ENCODE measurements at places on chromosomes 13 and 19.

DNA sequence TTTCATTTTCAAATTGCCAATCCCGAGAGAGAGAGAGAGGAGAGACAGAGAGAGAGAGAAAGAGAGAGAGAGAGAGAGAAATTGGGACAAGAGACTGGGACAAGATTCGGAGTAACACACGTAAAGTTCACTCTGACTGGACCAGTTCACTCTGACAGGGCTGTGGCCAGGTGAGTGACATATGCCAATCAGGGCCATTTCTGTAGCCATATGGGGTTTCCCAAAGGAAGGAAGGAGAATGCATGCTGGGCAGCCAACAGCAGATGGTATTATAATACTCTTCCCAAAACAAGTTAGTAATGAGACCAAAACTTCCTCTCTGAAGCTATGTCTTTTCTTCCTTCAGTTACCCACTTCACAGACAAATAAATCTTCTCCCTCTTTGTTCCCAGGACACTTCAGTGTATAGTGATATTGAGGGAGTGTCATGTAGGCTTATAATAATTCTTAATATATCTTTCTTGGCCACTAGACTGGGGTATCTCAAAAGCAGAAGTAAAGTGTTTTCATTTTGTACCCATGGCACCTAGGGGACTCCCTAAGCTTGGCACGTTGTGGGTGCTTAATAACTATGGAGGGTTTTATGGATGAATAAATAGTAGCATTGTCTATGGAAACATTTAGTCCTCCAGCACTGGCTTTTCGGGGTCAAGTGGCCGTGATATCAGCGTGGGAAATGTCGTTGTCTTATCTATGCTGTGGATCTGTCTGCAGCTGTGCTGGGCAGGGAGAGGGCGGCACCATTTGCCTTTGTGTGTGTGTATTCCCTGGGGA, 51.6 kb downstream of the SERP2 start:
- DNase-seq, result peak; percentile 20

DNA sequence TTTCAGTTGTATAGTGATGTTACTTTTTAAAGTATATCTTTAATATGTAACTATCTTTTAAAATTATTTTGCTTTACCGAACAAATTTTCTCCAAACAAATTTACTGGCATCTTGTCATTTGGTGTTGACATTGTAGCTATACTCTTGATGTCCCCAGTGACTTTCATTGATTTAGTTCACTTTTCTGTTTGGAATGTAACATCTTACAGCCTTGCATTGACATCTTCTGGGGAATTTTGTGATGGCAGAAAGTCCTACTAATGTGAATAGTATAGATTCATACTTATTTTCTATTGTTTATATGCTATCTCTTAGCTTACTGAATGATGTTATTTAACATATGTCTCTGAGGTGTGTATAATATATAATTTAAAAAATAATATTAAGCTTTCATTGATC, 800.9 kb upstream of the ATXN8OS start:
- DNase-seq, result no peak

DNA sequence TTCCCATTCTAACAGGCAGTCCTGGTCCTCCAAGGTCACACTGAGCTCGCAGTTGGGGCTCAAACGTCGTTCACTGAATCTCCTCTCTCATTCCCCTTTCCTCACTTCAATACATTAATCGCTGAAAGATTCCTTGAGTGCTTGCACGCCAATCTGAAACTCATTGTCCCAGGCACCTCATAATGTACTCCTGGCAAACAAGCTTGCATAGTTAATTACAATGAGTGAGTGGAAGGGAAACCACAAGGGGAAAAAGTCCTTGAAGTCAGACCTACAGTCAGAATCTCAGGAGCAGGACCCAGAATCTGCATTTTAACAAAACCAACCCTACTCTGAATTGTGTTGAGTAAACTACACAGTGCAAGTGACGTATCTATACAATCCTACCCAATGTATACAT, 86.9 kb downstream of the CRYL1 start:
- no peak for DNase-seq

- DNase-seq, result no peak
Observed at GRCh38 chr19:15641901-15642491, 1.3 kb downstream of the CYP4F3 start.

- DNase-seq, result no peak
Observed at GRCh38 chr13:40438022-40438680, 228.3 kb downstream of the FOXO1 start.

DNA sequence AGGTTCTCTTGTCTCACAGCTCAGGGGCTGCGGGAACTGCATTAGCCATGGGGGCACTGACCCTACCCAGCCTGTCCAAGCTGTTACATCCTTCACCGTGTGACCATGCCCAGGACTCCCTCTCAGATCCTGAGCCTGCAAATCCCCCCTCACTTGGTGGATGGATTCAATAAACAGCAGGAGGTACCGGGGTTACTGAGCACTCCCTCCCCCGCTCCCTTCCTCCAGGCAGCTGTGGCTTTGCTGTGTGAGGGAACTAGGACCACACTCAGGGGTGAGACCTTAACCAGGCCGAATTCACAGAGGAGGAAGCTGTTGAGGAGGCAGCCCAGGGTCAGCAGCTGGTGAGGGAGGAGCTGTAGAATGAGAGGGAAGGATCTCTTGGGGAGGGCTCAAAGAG, 27.0 kb upstream of the CEACAM1 start:
- DNase-seq, result no peak

GRCh38 chr19:14472202-14472938, 2.8 kb downstream of the PTGER1 start:
- peak; percentile 61 for DNase-seq

DNA sequence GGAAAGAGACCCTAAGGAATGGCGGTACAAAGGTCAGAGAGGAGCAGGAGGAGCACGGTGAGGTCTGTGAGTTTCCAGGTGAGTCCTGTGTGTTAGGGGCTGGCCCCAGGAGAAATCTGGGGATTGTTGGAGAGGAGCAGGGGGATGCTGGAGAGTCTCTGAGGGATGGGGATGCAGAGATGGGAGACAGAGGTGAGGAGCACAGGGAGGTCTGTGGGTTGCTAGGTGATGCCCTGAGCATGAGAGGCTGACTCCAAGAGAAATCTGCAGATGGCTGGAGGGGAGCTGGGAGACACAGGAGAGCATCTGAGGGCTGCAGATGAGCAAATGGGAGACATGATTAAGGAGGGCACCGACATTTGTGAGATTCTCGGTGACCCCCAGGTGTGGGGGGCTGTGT, 4.1 kb upstream of the ZNF229 start:
- no peak for DNase-seq

DNA sequence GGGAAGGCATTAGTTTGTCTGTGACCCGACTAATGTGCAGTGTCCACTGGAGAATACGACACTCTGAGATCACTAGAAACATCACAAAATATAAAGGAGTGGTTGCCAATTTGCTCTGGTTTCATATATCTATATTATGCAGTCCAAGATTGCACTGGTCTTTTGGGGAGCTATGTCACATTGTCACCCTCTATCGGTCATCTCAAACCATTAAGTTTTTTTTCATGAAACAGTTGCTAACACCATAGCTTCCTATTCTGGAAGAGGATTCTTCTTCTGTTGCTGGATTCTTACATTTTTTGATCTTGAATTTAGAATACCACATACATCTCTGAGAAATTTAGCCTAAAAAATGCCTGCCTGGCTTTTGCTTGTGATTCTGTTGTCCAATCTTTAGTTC, 168.6 kb downstream of the LACC1 start:
- DNase-seq, result no peak

DNA sequence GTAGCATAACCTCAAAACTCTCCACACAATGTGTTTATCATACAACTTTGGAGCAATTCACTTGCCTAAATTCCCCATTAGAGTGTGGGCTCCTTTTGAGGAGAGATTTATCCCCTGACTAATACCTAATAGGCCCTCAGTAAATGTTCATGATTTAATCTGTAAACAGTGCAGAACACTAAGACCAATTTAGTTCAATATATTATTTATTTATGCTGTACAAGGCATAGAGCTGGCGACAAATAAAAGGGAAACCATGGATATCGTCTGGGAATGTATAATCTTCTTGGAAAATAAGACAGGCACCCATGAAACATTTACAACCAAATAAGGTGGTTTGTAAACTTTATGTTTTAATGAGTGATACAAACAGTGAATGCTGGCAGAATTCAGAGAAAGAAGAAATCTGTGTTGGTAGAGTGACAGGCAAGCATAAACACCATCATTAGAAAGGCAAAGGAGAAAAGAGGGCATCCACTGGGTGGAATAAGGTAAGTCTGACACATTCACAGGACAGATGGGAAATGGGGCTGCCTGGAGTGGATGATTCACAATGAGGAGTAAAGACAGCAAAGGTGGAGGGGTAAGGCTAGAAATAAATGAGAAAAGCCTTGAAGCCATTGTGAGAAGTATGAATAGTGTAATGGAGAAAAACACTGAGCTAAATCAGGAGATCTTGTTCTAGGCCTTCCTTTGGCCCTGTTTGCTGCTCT, 106.1 kb upstream of the MIR17HG start:
- DNase-seq, result no peak

- peak; percentile 8 for DNase-seq
Observed at GRCh38 chr19:39032063-39032918, at the start of gene FBXO27. Gene FBXO27, minus strand, starts transcription at chr19:39032549. Its CDS starts 322 bp downstream, at chr19:39032227.

- no peak for DNase-seq
Observed at GRCh38 chr13:39374741-39375189, 228.2 kb downstream of the LHFPL6 start.

DNA sequence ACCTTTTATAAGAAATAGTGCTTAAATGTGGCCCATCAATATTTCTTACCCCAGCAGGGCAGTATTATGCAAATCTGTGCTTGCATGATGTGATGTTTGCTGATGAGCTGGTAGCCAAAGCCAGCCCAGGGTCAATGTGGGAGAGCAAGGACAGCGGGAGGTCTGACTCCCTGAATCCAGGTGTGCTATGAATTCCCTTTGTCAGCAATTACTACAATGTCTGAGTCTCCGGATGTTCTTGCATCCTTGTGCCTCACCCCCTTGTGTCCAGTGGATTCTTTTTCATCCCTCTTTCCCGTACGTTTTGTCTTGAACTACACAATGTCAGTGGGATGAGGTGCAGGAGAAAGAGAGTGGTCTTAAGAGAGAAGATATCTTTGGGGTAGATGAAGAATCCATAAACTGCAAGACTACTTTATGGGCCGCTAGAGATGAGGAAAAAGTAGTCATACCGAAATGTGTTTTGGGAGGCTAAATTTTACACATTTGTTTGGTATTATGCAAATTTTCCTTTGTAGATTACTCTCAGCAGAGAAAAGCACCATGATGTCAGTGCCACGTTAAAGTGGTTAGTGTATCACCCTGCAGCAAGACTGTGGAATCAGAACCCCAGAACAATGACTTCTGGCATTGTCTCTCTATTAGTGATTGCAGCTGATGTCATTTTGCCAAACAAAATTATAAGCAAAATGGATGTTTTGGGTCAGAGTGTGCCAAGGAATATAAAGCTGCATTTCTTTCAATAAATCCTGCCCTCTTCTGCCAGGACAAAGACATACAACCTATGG, 53.5 kb upstream of the TSHZ3 start:
- DNase-seq, result no peak

GRCh38 chr13:61695147-61695546, 279.5 kb upstream of the PCDH20 start:
- DNase-seq, result no peak

- DNase-seq, result no peak
Observed at GRCh38 chr13:21516805-21517204, 57.7 kb upstream of the ZDHHC20 start.

DNA sequence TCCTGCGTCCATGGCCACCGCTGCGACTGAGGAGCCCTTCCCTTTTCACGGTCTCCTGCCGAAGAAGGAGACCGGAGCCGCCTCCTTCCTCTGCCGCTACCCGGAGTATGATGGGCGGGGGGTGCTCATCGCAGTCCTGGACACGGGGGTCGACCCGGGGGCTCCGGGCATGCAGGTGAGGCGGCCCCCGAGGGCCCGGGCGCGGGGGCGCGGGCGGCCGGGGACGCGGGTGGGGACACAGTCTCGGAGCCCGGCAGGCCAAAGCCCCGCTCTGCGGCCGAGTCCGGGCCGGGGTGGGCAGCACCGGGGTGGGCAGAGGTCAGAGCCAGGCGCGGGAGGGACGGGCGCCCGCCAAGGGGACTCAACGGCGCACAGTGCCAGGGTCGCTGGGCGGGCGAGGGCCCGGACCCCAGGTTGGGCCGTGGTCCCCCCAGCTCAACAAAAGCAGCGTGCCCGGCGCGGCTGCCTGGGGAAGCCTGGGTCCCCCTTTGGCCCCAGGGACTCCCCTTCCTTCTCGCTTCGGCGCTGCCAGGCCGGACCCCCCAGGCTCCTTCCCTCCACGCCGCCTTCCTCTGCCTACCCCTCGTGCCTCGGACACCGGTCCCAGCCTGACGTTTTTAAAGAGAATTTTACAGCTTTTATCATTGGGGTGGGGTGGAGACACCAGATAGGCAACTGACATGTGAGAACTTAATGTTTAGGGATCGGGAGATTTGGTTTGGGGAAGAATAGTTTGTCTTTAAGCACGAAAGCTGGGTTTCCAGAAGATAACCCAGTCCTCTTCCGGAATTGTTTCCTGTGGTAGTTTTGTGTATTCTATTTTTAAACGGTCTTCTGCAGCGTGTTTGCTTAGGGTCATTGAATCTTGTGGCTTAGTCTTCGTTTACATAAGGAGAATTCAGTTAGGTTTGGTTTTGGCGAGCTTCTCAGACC, 509 bp downstream of the TPP2 start:
- peak; percentile 27 for DNase-seq

DNA sequence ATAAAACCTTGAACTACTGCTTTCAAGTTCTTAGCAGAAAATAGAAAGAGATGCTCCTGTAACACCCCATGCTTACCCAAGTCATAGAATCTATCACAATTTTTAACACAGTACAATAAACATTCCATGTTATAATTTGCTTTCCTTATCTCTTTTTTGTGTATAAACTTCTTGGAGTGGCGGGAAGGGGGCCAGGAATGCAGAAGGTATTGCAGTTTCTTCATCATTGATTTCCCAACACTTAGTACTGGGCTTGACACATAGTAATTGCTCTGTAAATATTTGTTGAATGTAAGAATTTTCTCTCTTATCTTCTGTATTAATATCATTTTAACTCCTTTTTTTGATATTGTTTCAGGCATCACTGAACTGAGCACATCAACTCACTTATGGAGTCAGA, 535.8 kb downstream of the KCTD12 start:
- no peak for DNase-seq

DNA sequence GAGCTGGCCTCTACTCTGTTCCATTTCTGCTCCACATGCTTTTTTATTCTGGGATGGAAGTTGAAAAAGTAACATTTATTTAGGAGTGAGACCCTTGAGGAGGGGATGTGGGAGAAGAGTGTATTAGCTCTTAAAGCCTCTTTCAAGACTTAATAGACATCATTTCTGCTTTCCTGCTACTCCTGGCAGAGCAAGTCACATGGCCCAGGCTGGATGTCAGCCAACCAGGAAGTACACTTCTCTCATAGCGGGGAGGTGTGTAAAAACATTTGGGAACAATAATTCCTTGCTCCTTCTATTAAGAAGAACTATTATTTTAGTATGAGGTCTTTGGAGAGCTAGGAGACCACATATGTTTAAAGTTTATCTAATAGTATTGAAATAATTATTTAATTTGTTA, 40.6 kb upstream of the FAM216B start:
- DNase-seq, result peak; percentile 75
